ENCODE measurements at places on chromosomes 2 and 18.

- DNase-seq: no peak
Observed at GRCh38 chr2:46273919-46274318, 23.3 kb upstream of the EPAS1 start.

GRCh38 chr2:170221317-170222288 is 43.7 kb downstream of the MYO3B start:
- DNase-seq: no peak

GRCh38 chr2:134739879-134740301 is 21.1 kb upstream of the TMEM163 start:
- peak; percentile 75 for DNase-seq

DNA sequence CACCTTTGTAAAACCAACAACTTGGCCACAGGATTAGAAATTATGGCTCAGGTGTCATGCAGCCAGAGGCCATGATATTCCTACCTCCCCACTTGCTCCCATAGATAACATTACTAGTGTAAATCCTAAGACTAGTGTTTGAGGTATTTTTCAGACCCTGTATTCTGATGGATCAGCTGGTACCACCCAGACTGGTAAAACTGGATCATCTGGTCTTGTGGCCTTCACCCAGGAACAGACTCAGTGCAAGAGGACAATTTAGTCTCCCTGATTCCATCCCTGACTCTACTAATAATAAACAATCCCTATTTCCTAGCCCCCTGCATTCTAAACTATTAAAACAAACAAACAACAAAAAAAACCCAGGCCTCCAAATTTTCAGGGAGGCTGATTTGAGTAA is 121.0 kb downstream of the ALPK2 start:
- DNase-seq: no peak

GRCh38 chr2:98269274-98269673 is 77.0 kb upstream of the CNGA3 start:
- DNase-seq: peak; percentile 40

DNA sequence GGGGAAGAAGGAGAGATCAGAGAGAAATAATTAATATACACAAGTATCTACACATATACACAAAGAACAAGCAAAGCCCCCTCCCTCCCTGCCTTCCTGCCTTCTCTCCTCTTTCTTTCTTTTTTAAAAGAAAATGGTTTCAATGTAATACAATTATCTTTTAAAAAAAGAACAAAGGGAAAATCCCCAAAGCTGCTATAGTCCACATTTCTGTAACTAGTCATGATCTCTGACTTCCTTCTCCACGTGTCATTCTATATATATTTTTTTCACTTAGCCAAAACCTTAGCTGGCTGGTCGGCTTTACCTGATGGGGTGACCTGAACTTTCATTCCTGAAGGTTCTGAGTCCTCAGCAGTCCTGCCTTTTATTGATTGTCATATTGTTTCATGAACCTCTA is 44.3 kb downstream of the MAP3K20 start:
- peak; percentile 36 for DNase-seq

GRCh38 chr2:203688798-203689197 is 17.6 kb upstream of the CD28 start:
- peak; percentile 30 for DNase-seq

DNA sequence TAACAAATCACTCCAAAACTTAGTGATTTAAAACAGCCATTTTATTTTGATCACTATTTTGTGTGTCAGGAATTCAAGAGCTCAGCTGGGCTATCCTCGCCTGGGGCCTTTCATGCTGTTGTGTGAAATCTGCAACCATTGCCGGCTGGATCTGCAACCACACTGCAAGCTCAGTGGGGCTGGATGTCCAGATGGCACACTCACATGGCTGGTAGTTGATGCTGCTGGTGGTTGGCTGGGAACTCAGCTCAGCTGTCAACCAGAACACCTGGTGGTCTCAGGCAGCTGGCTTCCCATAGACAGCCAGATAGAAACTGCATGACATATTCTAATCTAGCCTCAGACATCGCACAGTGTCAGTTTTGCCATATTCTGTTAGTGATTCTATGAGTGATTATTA is 30.6 kb upstream of the AP1S3 start:
- DNase-seq: no peak

- peak; percentile 93 for DNase-seq
Observed at GRCh38 chr2:6865346-6866274, at the start of gene CMPK2. TSS of gene CMPK2 (minus strand) at chr2:6865907. CDS start at chr2:6865696, 211 bp downstream.

GRCh38 chr18:48394176-48394575 is 15.0 kb downstream of the ZBTB7C start:
- DNase-seq: no peak

DNA sequence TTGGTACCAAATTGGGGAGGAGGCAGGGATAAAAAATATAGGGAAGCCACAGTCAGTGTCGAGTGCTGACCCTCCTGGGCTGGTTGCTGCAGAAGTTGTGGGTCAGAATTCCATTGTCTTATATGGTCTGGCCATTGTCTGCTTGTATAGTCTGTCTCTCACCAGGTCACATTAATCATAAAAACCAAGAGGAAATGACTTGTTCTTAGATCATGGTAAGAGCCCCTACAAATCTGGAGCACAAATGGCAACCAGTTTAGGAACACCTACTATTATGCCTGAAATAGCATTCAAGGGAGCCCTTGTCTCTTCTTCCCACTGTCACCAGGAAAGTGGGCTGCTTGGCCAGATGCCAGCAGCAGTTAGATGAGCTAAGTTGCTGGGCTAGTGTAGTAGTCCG is 119.7 kb upstream of the RMP24 start:
- DNase-seq: no peak

DNA sequence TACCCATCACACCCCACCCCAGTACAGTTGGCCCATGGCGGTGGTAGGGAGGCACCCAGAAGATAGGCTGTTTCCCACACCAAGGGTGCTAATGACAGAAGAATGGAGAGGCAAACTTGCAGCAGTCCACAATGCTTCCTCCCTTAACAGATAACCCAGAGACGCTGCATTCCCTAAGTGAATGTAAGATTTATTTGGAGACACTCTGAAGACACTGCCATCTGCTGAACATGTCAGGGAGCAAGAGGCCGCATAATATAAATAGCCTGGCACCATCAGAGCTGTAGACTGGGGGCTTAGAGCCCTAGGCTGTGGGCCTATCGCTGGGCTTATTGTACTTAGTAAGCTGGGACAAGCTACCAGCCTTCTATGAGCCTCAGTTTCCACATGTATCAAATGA is 2.2 kb upstream of the IWS1 start:
- DNase-seq: no peak

DNA sequence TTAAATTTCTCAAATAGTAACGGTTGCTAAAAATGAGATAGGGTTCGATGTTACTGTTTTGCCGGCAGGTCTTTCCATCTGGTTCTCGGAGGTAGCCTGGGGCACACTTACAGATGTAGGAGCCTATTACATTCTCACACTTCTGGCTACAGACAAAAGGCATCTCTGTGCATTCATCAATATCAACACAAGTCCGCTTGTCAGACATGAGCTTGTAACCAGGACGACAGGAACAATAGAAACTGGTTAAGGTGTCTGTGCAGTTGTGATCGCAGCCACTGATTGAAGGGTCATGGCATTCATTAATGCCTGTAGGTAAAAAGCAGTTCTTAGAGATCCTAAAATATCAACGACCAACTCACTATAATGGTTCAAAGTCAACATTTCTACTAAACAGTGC is 116.3 kb downstream of the DHRS9 start:
- no peak for DNase-seq

GRCh38 chr18:48364146-48364545 is 45.0 kb downstream of the ZBTB7C start:
- no peak for DNase-seq

DNA sequence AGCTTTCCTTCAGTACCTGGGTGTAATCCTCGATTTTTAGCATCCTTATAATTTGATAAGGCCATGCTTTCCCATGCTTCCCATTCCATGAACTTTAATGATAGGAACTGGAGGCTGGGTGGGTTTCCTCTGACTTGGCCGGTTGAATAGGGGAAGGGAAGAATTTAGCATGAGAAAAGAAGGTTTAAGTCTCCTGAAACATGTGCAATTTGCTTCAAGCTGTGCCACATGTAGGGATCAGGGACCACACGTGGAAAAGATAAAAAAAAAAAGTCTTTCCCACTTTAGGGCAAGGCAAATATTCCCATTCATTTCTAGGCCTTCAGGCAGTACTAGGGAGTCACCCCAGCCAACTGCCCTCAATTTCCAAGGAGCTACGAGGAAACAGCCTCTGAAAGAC is 900.3 kb downstream of the DSC3 start:
- no peak for DNase-seq

DNA sequence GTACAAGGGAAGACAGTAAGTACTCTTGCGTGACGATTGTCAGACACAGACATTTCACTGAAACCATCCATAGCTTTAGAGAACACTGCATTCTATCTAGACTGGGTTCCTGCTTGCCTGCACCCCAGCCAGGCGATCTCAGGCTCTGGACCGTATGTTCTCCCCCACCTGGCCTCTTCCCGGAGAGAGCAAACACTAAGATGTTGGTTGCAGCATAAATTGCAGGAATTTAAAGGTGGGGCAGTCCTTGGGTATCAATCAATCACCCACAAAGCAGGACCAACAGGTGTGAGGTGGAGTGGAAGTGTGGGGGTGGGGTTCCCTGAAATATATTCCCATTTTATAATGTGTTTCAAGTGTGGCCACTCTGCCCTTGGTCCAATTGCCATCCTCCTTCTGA is 103.6 kb upstream of the TGFA start:
- no peak for DNase-seq

DNA sequence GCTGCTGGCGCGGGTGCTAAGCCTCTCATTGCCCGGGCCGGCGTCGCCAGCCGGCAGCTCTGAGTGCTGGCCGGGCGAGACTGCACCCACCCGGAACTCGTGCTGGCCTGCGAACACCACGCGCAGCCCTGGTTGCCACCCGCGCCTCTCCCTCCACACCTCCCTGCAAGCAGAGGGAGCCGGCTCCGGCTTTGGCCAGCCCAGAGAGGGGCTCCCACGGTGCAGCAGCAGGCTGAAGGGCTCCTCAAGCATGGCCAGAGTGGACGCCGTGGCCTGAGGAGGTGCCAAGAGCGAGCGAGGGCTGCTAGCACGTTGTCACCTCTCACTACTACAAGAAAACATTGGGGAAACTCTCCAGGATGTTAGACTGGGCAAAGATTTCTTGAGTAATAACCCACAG is 98.6 kb downstream of the SPIRE1 start:
- DNase-seq: no peak

GRCh38 chr2:127853671-127854070 is 4.3 kb downstream of the POLR2D start:
- DNase-seq: no peak

- no peak for DNase-seq
Observed at GRCh38 chr2:191666226-191666625, 11.7 kb upstream of the NABP1 start.

DNA sequence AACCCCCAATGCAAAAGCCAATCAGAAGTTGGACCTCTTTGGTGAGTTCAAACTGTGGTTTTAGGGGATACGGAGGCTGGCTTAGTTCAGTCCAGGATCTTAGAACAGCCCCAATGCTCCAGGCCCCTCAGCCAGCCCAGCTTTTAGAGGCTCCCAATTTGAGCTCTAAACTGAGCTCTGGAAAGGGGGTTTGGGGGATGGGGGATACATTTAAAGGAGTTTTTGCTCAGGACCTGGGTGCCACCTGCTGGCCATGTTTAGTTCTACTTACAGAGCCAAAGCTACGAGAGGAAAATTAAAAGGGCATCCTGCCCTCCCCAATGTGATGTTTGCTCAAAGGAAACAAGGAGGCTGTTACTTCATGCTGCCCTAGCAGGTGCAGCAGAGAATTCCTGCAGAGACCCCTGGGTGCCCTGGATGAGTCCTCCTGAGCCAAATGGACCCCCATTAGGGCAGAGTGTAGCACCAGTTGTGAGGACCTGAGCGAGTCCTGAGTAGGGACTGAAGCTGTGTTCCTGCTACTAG is 15.9 kb upstream of the TMEM214 start:
- DNase-seq: peak; percentile 64

- no peak for DNase-seq
Observed at GRCh38 chr18:69845593-69846506, 101.8 kb downstream of the CD226 start.

- no peak for DNase-seq
Observed at GRCh38 chr2:1874101-1874865, 130.0 kb upstream of the PXDN start.

DNA sequence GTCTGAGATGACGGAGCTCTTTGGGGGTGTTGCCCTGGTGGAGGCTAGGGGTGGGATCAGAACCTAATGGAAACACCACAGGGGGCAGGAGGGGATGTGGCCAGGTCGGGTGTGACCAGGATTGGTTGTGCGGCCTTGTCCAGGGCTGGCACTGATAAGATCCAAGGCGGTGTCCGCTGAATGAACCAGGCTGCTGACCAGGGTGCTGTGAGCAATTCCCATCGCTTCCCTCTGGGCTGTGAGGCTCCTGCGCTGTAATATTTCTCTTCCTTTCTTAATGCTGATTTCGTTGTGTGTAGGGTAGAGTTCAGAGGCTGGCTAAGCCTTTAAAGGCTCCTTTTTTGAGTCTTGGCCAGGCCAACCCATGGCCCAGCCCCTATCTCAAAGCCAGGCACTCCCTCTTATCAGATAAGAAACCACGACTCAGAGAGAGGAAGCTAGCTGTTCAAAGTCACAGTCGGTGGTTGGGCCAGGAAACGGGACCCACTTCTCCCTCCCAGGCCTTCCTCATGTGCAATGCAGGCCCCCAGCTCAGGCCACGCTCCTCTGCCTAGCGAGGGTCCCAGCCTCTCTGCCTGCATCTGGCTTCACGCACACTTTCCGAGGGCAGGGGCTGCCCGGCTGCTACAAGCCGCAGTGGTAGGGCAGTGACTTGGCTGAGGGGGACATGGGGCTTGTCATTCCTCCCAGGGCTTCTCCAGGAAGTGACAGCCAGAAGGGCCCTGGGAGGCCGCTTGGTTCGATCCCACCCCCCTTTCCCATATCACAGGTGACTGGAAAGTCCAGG is 26.0 kb upstream of the FOSL2 start:
- no peak for DNase-seq

- DNase-seq: no peak
Observed at GRCh38 chr2:100891906-100892642, 72.1 kb downstream of the NPAS2 start.

DNA sequence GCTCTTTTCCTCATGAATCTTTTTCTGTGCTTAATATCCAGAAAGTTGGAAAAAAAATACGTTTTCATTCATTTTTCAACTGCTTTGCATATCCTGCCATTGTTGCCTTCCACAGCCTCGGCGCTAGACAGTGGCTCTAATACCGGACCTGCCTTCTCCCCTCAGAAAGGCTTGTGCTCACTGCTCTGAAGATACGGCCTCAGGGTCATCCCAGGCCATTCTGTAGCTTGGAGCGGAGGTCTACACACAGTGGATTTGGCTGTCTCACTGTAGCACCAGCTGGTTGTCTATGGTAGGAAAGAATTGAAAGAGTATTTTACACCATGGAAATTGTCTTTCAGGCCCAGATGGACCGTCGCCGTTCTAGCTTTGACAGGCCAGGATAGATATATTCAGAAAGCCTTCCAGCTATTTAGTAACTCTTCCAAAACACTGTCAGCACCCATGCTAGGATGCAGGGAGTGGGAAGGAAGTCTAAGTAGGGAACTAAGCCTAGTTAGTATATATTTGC is 242.0 kb downstream of the TMEM182 start:
- DNase-seq: no peak
